T-cell (primary cell): ENCODE measurements at places on chromosomes 16 and 17. TPM values are rescaled to one million over a fixed set of nuclear protein-coding genes. Genes with fewer than 3 reads are reported as not detected.

GRCh38 chr16:86222965-86223551, 287.3 kb upstream of the FOXF1 start:
- DNase-seq: no peak

GRCh38 chr16:77589071-77589765, 133.1 kb upstream of the NUDT7 start:
- DNase-seq: no peak

C16orf92 gene
- not detected for total RNA-seq

GUCY2D gene
- total RNA-seq: not detected

IKZF3 gene
- total RNA-seq: 109 TPM

ABCC3 gene
- 0.75 TPM for total RNA-seq

GRCh38 chr16:89944773-89945172, 3.8 kb upstream of the DEF8 start:
- no peak for DNase-seq

- no peak for DNase-seq
These were observed 2.7 kb upstream of the HES7 start for GRCh38 chr17:8126491-8127066.
